Cerebellum (tissue), 4 donors: ENCODE measurements at places on chromosomes 1 and 21. TPM values are rescaled to one million over a fixed set of nuclear protein-coding genes. Genes with fewer than 3 reads are reported as not detected.

OLIG2 gene
- 14.4 TPM for total RNA-seq

PGLYRP3 gene
- total RNA-seq = not detected

OPTC gene
- total RNA-seq = not detected

PRDM16 gene
- 5.0 TPM for total RNA-seq

ADAM30 gene
- not detected for total RNA-seq

PTCH2 gene
- 2.4 TPM for total RNA-seq

C1orf226 gene
- 3.4 TPM for total RNA-seq

EXTL1 gene
- total RNA-seq = 2.3 TPM

ESPN gene
- 0.18 TPM for total RNA-seq

C1orf87 gene
- total RNA-seq = not detected

SIM2 gene
- total RNA-seq = not detected

RAB7B gene
- 0.54 TPM for total RNA-seq

PLA2G4A gene
- 3.3 TPM for total RNA-seq

UBXN10 gene
- 2.6 TPM for total RNA-seq

GPR3 gene
- 1.00 TPM for total RNA-seq

GUCA2B gene
- total RNA-seq = not detected

CHI3L1 gene
- total RNA-seq = 0.18 TPM

COPA gene
- total RNA-seq = 124 TPM

PLEKHN1 gene
- total RNA-seq = not detected

ADORA3 gene
- total RNA-seq = 1.1 TPM

FMN2 gene
- 40.3 TPM for total RNA-seq

RYR2 gene
- total RNA-seq = 19.4 TPM

DNAI4 gene
- 28.9 TPM for total RNA-seq

NIT1 gene
- total RNA-seq = 25.0 TPM

GNG4 gene
- 54.4 TPM for total RNA-seq

LRRC71 gene
- total RNA-seq = 0.64 TPM

B3GALT5 gene
- total RNA-seq = 3.2 TPM

PPM1J gene
- total RNA-seq = 1.00 TPM

ASPM gene
- 25.3 TPM for total RNA-seq

ALG6 gene
- total RNA-seq = 49.4 TPM

GBP3 gene
- total RNA-seq = 0.82 TPM

RNF223 gene
- not detected for total RNA-seq

TRIM46 gene
- total RNA-seq = 16.7 TPM

COL6A1 gene
- 88.8 TPM for total RNA-seq

CFAP45 gene
- 1.1 TPM for total RNA-seq

TMEM52 gene
- total RNA-seq = 0.82 TPM

CA6 gene
- total RNA-seq = not detected

TEX35 gene
- total RNA-seq = not detected

LELP1 gene
- total RNA-seq = not detected

SLC45A1 gene
- total RNA-seq = 4.2 TPM

F5 gene
- 0.18 TPM for total RNA-seq

SLC1A7 gene
- not detected for total RNA-seq

OR2AK2 gene
- 3.0 TPM for total RNA-seq

TNFRSF9 gene
- total RNA-seq = not detected

HES4 gene
- 14.9 TPM for total RNA-seq

HSPA13 gene
- total RNA-seq = 88.9 TPM

MAP3K21 gene
- 8.8 TPM for total RNA-seq

LRRC39 gene
- total RNA-seq = 4.0 TPM

OR6K3 gene
- total RNA-seq = not detected

RPS27 gene
- 1,638 TPM for total RNA-seq

LRRN2 gene
- 10.8 TPM for total RNA-seq
